SK-N-DZ (cell line): ENCODE measurements at places on chromosomes 5 and 9.
A peak's percentile ranks its signal among the peaks of the same experiment; 100 is the strongest.

GRCh38 chr5:89520771-89521170 is 637.8 kb upstream of the MEF2C start:
- no peak for DNase-seq

GRCh38 chr5:175814691-175815090 is 56.7 kb upstream of the CPLX2 start:
- no peak for DNase-seq

DNA sequence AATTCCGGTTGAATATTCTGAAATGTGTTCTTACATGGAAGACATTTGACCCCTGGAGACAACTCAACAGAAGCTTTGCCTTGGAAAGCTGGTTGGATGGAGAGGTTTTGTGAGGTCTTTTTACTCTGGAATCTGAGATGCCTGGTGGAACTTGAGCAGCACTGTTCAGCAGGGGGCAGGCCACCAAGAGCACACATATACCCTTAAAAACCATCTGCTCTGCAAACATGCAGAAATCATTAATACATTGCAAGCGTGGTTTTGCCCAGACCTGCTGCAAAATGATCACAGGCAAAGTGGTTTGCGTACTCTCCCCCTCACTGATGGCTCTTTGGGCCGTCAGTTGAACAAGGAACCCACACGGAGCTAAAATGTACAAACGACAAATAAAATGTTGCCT is 32.8 kb upstream of the DAP start:
- DNase-seq, result no peak

- peak; percentile 8 for DNase-seq
Observed at GRCh38 chr9:7510199-7510598, 289.4 kb downstream of the DMAC1 start.

DNA sequence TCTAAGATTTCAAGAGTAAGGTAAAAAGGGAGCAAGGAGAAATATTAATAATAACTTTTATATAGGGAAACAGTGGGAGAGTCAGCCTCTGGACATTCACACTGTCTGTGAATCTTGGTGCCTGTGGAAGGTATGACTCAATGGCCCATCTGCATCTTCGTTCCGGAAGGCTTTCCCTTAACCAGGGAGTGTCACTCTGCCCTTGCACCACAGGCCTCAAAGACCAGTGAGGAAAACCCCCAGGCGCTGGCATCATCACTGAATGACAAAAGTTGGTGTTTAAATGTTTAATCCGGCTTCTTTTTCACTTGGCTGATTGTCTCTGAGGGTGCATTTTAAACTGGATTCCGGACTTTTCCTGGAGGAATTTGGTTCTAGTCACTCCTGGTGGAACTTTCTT is 522.4 kb upstream of the TLE4 start:
- DNase-seq, result no peak

DNA sequence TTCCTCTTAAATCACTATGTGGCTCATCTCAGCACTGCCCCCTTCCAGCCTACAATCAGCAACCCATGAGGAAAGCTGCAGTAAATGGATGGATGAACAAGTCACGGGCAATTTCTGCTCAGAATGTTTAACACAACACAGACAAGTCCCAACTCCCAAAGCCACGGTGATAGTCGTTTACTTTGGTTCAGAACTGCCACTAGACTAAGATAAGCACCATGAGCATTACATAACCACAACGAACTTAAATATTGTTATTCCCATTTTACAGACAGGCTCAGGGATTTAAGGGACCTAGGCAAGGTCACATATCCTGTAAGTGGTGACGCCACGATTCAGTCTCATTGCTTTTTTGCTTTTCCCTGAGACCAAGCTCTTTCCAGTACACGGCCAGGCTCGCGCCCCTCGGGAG is 2.0 kb upstream of the SMIM27 start:
- DNase-seq, result peak; percentile 29

DNA sequence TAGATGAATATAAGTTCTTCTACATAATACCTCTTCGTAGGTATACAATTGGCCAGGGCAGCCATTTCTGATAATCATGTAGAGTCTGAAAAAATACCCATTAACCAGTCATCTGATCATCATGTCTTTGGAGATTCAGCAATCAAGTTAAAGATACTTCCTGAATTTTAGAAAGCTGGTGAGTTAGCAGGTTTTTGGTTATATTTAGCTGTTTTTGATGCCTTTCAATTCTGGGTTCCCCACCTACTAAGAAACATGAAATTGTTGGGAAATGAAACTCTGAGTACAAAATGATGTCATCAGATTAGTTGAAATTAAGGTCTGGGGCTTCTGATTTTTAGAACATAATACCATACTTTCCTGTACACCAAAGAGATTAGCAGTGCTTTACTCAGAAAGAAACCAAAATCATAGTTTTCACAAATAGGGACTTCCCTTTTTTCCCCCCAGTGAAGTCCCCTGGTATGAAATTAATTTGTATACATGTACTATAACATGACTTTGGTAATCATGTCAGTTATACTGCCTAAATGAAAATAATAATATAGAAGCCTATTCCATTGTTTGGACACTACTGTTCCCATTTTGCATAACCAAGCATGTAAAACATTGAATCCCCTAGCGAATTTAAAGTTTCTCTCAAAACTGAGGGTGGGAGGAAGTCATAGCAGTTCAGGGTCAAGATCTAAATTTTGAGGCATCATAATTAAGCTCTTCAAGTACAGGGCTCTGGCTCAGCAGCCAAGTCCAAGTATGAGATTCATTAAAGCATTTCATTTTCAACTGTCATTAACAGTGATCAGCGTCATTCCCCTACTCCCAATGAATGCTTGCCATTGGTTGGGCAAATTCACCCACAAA is 17.9 kb downstream of the PRLR start:
- no peak for DNase-seq

- no peak for DNase-seq
Observed at GRCh38 chr5:57938174-57938557, 455.6 kb upstream of the ACTBL2 start.

GRCh38 chr5:98938464-98938863 is 9.7 kb upstream of the CHD1 start:
- DNase-seq, result no peak

DNA sequence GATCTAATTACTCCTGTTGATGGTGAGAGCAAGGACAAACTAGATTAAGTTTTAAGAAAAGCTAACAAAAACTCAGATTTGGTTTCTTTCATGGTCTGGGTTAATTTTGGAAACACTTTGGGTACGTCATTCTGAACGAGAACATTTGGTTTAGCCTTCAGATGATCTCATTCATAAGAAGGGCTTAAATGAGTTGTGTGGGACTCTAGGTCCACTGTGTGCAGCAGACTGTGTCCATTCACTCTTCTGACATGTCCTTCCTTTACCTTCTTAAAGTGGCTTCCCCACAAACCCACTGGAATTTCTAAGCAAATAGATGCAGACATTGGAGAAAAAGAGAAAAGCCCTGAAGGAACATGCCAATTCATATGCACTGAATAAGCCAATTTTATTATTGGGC is 96.8 kb downstream of the FBXO4 start:
- DNase-seq, result no peak

GRCh38 chr5:72472666-72473422 is 34.4 kb downstream of the ZNF366 start:
- DNase-seq, result no peak

- DNase-seq, result no peak
Observed at GRCh38 chr9:90813523-90813922, 11.9 kb downstream of the SYK start.

DNA sequence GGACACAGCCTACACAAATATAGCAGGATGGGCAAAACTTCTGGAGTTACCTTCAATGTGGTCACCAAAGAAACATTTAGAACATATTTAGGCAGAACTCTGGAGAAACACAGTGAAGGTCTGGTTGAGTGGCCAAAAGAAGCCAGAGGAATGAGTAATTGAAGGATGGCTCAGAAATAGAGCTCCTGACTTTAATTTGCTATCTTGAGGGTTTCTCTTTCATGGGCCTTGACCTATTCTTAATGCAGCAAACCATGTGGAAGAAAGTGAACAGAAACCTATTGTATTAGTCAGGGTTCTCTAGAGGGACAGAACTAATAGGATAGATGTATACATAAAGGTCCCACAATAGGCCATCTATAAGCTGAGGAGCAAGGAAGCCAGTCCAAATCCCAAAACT is 650.5 kb downstream of the ACTL7B start:
- no peak for DNase-seq

DNA sequence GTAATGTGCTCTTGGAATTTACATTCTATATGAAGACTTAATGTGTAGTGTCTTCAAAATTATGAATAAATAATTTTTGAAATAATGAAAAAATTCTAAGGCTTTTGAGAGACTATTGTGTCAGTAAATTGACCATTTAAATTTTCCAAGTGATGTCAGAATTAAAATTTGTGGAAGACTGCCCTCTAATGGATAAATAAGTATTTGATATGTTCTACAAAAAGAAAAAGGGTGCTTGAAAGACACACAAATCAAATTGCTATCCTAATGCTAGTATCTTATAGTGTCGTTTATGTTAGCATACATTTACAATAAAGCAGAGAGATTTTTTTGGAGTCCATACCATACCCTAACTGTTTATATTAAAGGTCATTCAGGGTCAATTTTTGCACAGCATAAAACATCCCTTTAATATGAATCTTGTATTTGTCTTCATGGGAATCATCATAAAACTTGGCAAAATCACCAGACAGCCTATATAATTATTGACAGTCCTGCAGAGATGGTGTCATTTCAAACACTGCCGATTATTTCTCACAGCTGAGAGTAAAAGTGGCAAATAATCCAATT is 120.8 kb upstream of the SLC27A6 start:
- no peak for DNase-seq

- no peak for DNase-seq
Observed at GRCh38 chr9:131113655-131114054, 11.7 kb upstream of the NUP214 start.

DNA sequence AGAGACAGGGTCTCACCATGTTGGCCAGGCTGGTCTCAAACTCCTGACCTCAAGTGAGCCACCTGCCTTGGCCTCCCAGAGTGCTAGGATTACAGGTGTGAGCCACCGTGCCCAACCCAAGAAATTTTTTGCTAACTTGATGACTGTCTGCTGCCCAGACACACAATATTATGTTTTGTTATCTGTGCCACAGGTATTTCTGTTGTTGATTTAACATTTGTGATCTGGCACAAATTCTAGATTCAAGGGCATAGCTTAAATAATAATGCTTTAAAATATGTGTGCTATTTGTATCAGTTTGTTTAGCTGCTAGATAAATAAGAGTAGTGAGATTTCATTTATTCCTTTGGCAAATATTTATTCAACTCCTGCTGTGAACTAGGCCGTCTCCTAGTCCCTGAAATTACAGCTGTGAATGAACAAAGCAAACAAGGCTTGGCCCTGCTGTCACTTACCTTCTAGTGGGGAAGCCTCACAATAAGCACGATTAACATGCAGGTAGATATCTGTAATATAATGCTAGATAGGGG is 35.3 kb downstream of the GAPVD1 start:
- DNase-seq, result no peak

GRCh38 chr9:70389188-70389587 is 25.3 kb downstream of the KLF9 start:
- DNase-seq, result no peak

DNA sequence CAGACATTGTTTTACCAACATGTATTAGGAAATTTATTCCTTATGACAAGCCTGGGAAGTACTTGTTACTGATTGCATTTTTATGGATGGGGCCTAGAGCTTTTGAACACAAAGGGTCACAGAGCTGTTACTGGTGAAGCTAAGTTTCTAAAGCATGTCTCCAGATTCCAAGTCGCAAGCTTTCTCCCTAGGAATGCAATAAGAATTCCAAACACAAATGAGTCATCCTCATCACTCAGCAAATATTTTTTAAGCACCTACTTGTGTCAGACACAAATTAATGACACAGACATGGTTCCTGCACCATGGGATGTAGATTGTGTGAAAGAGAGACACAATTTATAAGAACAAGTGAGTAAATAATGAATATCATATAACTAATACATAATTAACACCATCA is 11.0 kb upstream of the SH3RF2 start:
- DNase-seq, result no peak

DNA sequence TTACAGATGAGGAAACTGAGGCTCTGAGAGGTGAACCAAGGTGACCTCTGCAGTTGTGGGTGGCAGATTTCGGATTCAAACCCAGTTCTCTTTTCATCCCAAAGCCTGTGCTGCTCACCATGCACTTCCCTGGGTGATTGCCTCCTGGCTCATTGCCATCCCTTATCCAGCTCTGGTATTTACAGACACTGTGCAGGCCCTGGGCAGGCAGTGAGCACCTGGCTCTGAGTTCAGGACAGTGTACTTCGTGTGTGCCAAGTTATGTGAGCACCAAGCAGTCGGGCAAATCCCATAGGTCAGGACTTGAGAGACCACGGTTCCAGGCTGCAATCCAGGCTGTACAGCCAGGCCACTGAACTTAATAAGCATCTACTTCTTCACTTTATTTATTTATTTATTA is 1.4 kb downstream of the LRSAM1 start:
- DNase-seq, result no peak
